AG09309 (cell line): ENCODE measurements at places on chromosomes 6 and 20.
A peak's percentile ranks its signal among the peaks of the same experiment; 100 is the strongest.

DNA sequence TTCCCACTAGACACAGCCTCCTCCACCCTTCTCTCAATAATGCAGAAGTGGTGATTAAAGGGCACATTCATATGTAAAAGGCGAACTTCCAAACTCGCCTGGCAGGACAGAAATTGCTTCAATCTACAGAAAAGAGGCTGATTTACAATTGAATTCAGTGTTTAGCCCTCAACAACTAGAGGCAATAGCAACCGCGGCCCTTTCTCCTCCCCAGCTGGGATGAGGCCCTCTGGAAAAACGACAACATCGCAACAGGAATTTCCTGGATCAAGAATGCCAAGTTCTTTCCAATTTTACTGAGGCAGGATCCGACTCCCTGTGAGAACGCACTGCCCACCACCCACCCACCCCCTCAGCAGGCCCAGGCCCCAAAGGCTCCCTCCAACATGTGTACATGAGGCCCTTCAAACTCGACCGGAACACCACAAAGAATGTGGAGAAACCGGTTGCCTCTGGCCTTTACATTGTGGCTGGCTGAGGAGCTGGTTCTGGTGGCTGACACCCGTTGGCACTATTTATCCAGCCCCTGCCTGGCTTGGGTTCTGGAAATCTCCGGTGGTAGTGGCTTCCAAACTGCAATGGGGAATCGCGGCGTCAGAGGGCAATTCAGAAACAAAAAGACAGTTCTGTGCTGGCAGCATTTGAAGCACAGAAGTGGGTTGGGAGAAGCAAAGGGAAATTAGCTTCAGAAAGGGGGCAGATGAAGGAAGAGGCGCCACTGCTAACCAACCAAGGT is 36.8 kb downstream of the ZMYND8 start:
- DNase-seq: no peak

DNA sequence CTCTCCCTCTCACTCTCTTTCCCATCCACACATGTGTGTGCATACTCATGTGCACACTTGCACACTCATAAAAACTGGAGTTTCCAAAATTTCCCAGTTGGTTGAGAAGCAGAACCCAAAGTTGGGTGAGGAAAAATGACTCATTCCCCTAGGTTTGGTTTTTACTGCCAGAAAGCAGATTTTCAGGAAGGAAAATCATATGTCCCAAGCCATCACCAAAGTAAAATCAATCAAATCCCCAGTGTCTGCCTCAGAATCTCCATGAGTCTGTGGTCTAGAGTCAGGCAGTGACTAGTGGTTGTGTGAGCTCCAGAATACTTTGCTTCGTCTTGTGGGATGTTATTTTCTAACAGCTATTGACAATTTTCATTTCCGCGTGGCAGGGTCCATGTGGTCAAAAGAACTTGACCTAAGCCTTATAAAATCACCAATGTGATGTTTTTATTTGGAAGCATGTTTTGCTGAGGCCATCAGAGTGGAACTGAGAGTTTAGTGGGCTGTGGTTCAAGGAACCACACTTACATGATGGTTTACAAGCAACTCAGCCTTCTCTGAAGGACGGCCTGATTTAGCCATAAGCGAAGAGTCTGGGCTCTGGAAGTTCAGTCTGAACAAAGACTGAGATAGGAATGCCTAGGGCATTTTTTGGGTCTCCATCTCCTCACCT is 81.9 kb upstream of the CCN6 start:
- no peak for DNase-seq

DNA sequence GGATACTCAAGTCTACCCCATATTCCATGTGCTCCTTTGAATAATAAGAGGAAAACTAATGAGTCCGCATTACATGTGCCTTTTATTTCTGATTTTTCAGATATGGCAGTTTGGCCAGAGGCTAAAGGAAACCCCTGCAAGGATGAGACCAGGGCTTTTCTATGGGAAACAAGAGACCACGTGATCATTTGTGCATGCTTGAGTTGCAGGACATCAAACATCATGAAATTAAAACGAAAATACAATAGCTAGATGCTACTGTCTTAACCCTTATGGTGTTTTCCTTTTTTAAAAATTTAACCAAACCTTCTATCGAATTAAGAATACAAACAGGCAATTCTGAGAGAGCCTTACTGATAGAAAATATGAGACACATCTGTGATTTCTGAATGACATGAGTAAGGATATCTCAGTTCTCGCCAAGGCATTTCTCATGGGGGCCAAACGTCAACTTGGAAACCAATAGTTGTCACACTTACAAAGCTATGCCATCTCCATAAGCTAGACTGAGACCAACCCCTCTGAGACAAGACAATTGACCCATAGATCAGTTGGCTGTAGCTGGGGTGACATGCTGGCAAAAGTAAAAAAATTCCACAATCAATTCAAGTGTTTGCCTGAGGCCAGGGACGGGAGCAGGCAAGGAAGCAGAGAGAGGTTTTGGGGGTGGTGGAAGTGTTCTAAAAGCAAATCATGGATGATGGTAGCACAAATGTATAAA is 52.8 kb downstream of the RIPOR2 start:
- DNase-seq: no peak

DNA sequence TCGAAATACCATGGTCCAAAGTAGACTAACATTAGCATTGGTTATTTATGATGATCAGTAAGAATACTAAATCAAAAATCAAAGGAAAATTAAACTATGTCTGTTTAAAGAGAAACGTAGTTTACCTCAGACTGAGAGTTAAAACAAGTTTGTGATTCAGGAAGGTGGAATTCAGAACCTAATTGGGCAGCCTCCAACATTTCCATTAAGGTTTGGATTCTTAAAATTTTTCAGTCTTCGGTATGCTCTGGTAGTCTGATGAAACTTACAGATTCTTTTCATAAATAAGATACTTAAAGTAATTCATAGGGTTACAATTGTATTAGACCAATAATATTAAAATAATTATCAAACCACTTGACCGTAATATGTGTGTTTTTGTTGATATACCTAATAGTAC is 18.6 kb downstream of the HFE start:
- DNase-seq: no peak

DNA sequence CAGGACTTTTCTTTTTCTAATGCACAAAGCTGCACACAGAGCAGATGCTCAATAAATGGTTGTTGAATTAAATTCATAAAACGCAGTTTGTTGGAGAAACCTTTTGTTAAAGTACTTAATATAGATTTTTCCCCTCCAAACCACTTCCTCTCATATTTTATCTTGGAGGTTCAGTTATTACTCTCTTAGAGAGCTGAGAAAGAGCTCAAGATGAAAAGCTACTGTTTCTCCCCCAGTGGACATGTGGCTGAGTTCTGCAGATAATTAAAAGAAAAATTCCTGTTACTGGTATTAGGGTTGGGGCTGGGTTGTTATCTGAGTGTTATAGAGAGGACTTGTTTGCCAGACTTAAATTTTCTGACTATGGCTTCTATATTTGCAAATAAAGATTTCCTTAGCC is 294.0 kb downstream of the TBC1D7 start:
- DNase-seq: no peak

GRCh38 chr6:137033828-137034227 is 10.9 kb downstream of the IL20RA start:
- no peak for DNase-seq

- no peak for DNase-seq
Measured at GRCh38 chr6:130218134-130218533, 4.6 kb downstream of the SAMD3 start.

- no peak for DNase-seq
Measured at GRCh38 chr6:11368760-11369159, 136.3 kb upstream of the NEDD9 start.

- DNase-seq: peak; percentile 99
Measured at GRCh38 chr6:4358414-4359107, 223.2 kb upstream of the ECI2 start.

DNA sequence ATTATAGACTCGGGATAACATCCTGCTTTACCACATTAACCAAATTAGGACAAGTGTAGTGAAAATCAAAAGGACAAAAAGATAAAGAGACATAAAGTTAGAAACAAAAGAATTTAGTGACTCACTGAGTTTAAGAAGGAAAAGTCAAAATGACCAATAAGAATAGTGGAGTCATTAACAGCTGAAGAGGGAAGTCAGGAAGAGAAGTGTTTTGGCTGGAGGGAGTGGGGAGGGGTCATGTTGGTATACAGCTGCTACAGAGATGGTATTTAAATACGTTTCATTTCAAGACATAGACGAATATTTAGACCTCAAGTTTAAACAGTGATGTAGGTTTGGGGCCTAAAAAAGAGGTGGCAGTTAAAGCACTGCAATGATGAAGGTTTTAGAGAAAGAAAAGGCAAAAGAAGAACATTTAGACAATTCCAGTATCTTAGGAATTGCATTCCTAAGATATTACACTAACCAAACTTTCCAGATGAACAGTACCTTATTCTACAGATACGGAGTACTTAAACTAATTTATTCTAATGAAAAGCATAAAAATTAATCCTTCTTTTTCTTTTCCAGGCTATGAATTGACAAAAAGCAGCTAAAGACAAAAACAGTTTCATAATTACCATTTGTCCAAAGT is 10.6 kb downstream of the FKBP5 start:
- no peak for DNase-seq

DNA sequence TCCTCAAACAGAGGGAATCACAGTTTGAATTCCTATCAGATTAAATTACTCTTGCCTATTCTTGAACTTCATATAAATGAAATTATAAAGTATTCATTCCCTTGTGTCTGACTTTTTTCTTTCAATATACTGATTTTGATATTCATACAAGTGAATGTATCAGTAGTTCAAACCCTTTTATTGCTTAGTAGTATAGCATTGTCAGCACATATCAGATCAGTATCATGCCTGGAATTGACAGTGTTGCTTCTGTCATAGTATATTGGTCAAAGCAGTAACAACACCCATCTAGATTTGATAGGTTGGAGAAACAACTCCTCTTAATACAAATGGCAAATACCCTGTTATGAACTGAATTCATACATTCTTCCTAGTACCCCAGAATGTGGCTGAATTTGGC is 89.1 kb upstream of the SLC35F1 start:
- DNase-seq: no peak

- no peak for DNase-seq
Measured at GRCh38 chr20:64065062-64065973, 2.3 kb downstream of the TCEA2 start.

GRCh38 chr20:25389858-25390537 is 637 bp downstream of the ABHD12 start:
- no peak for DNase-seq

DNA sequence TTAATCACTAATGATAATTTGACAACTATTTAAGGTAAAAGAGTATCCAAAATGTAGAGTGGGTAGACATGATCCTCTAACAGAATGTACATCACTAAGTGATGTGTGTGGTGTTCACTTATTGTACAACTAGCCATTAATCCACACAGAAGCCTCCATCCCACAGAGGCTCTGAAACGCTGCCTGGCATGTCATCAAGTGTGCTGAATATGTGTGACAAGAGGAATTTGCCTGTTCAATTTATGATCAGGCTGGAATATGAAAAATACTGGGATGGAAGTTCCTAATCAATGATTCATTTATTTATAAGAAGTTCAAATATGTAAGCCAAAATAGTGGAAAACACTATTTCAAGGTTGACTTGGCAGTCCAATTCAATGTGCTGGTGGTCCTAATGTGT is 72.4 kb downstream of the BACH2 start:
- DNase-seq: no peak

DNA sequence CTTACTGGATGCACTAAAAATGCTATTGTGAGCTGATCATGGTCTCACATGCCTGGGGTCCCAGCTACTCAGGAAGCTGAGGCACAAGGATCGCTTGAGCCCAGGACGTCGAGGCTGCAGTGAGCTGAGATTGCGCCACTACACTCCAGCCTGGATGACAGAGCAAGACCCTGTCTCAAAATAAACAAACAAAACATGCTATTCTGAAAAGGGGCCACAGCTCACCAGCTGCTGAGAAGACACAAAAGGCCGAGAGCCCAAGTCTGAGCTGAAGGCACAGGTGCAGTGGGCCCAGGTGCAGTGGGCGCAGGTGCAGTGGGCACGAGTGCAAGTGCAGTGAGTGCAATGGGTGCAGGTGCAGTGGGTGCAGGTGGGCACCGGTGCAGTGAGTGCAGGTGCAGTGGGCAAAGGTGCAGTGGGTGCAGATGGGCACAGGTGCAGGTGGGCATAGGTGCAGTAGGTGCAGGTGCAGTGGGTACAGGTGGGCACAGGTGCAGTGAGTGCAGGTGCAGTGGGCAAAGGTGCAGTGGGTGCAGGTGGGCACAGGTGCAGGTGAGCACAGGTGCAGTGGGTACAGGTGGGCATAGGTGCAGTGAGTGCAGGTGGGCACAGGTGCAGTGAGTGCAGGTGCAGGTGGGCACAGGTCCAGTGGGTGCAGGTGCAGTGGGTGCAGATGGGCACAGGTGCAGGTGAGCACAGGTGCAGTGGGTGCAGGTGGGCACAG is 16.0 kb downstream of the ZBTB46 start:
- DNase-seq: no peak

DNA sequence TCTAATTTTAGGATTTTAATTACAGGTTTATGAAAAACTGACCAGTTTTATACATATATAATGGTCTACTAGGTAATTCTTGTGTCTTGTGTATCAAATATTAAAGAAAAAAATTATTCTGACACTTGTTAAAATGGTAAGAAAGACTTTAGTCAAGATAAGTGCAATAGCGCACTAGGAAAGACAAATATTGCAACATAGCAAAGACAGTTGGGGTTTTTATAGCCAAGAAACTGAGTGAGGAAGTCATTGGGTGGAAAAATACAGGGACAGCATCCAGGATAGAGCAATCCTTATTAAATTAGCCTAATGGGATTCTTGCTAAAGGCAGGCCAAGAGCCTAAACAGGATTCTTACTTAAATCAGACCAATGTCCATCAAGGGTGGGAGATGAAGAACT is 71.1 kb downstream of the ROS1 start:
- DNase-seq: no peak

GRCh38 chr20:23167431-23167830 is 81.3 kb upstream of the CD93 start:
- DNase-seq: no peak

DNA sequence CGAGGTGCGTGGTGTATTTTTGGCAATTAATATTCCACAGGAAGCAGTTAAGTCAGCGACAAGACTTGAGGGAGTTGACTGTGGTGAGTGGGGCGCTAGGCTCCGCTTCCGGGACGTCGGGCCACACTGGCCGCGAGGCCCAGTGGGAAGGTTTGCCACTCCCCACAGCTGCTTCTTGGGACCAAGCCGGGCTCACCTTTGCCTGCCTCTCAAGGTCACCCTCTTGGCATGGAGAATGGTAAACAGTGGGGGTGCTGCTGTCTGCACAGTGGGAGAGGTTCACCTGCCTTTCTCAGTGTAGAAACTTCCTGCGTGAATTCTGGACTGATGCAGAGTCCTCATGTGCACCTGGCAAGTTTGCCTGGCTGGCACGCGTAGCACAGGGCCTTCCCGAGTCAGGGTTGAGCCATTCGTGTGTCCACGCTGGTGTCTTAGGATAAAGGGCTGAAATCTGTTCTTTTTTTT is 6.4 kb downstream of the OSBPL2 start:
- no peak for DNase-seq

- no peak for DNase-seq
Measured at GRCh38 chr20:62606016-62606415, 36.3 kb upstream of the SLCO4A1 start.
